Pulmonary artery endothelial cell (primary cell): ENCODE measurements at places on chromosomes 11 and 22. TPM values are rescaled to one million over a fixed set of nuclear protein-coding genes. Genes with fewer than 3 reads are reported as not detected.

GRCh38 chr11:113876074-113876797, 864 bp upstream of the USP28 start:
- DNase-seq, result no peak

DNA sequence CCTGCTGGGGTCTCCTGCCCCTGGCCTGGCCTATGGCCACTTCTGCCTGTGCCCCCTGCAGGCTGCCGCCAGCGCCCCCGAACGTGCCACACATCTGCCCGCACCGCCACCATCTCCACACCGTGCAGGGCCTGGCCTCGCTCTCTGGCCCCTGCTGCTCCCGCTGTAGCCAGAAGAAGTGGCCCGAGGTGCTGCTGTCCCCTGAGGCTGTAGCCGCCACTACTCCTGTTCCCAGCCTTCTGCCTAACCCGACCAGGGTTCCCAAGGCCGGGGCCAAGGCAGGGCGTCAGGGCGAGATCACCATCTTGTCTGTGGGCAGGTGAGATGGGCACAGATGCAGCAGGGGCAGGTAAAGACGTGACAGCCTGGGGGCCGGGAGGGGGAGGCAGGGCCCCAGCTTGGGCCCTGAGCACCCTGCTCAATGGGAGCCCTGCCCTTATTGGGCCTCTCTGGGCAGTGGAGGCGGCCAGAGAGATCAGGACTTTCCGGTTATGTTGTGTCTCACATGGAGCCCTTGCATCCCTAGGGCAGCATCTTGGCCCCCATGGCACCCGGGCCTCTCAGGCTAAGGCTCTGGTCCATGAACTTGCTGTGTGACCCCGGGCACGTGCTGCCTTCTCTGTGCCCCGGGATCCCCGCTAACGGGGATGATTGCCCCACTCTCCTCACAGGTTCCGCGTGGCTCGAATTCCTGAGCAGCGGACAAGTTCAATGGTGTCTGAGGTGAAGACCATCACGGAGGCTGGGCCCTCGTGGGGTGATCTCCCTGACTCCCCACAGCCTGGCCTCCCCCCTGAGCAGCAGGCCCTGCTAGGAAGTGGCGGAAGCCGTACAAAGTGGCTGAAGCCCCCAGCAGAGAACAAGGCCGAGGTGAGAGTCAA, 18.5 kb downstream of the RELT start:
- no peak for DNase-seq

DNA sequence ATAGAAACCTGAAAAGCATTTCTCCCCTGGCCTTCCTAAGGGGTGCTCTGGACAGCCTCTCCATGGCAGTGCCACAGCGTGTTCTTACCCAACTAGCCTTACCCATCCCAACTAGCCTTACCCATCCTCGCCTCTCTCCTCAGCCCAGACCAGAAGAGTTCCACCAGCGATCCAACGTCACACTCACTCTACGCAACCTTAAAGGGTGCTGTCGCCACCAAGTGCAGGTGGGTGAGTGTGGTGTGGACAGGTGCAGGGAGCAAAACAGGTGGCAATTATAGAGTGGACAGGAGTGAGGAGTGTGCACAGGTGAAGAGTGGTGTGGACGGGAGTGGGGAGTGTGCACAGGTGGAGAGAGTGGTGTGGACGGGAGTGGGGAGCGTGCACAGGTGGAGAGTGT, 17.8 kb downstream of the TMEM121B start:
- no peak for DNase-seq

Gene TRPC6
- 0.04 TPM in 1 of 2 replicates, not detected in the other for total RNA-seq

Gene KRTAP5-9
- not detected in 2 replicates for total RNA-seq

Gene GLB1L2
- 0.21 and 0.59 TPM in 2 replicates for total RNA-seq

- DNase-seq, result no peak
Observed at GRCh38 chr11:85109141-85109540, 518.0 kb downstream of the DLG2 start.

DNA sequence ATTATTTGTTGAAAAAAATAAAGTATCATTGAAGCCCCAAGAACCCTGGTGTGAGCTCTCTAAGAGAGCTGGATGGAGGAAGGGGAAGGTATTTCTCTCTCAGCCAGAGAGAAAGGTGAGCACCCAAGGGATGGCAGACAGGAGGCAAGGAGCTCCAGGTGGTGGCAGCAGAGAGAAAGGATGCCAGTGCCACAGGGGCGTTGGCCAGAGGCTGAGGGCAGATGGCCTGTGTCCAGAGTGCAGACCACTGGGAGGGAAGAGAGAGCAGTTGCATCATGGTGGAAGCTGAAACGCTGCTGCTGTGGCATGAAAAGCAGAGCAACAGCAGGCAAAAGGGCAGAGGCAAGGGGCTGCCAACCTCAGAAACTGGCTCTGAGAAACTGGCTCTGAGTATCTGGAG, 8.5 kb downstream of the SPON1 start:
- DNase-seq, result no peak

Gene PIWIL4
- total RNA-seq, result 0.56 and 1.1 TPM in 2 replicates

DNA sequence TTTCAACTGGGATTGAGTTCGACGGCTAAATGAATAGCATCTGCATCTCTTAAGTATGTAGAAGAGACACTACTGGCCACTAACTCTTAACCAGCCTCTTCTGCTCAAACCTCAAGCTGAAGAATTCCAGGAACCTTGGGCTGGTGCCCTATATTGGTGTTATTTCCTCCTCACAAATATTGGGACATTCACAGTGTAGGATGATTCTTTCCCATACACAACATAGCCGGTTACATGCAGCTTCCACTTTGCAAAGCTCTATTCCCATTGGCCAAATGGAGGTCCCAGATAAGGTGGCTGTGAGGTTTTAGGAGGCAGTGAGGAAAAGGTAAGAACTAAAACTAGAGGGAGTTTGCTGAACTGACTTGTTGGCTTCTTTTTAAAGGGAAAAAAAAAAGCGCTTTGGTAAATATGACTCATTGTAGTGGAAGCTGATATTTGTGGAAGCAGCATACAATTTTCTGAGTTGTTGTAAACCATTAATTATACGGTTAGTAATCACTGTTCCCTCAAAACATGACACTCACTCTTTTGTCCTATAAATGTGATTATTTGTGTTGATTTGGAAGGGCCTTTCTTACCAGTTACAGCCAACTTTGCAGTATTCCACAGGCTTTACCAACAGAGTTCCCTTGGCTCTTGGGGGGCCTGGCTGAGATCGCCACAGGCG, 17.6 kb downstream of the C22orf31 start:
- DNase-seq, result no peak

GRCh38 chr22:19937616-19938473, 3.7 kb upstream of the COMT start:
- no peak for DNase-seq

- DNase-seq, result no peak
Observed at GRCh38 chr22:23080613-23081290, 10.4 kb downstream of the GNAZ start.

- no peak for DNase-seq
Observed at GRCh38 chr22:37062702-37063381, 11.3 kb downstream of the KCTD17 start.

DNA sequence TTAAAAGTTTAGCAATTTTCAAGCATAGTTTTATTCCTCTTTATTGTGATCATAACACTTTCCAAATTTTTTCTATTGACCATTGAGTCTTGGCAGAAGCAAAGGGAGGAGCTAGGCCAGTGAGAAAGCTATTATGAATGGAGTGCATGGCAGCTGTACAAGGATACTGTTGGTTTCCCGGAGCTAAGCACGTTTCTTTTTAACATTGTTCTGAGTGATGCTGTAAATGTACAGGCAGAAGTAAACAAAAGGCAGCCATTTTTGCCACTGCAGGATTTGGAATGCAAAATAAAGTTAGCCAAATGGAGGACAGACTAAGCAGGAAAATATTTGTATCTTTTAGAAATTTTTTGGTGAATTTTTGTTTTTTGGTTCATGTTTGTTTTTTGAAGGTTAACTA, 16.2 kb downstream of the CBL start:
- DNase-seq, result peak; percentile 27

DNA sequence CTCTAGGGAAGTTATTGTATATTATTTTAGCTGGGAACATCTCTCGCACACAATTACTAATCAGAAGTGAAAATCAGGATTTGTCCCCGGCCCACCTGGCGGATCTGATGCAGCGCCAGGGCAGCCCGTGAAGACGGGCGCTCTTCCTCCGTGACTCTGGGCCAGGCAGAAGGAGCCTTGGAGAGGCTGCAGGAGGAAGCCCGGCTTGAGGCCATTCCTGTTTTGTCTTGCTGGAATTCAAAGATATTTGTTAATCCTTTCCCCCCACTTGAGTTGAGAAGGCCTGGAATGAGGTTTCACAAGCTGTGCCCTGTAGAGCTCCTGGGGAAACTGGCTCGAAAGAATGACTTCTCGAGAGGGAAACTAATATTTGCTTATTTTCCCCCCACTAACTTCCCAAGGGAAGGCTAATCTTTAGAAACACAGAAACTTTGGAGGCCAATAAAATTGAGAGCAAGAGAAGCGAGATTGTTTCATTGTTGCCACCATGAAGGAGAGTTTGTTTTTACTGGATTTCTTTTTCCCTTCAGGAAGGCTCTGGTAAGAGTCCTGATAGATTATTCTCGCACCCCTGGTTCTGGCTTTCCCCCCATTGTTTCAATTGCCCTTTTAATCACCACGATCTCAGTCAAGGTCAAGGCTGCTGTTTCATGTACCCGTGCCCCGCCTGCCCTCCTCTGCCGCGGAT, 92.8 kb upstream of the SEPTIN5 start:
- DNase-seq, result no peak

- DNase-seq, result no peak
Observed at GRCh38 chr11:9642894-9643293, 21.0 kb upstream of the SWAP70 start.
